GM04504 (cell line): ENCODE measurements at places on chromosomes 3 and 15.

- no peak for DNase-seq
Observed at GRCh38 chr15:101004986-101005747, 86.0 kb downstream of the LRRK1 start.

GRCh38 chr15:101097111-101097510, 154.7 kb downstream of the CHSY1 start:
- DNase-seq, result no peak

- no peak for DNase-seq
Observed at GRCh38 chr15:58340176-58340575, 91.6 kb upstream of the LIPC start.

GRCh38 chr3:33787328-33788009, 11.0 kb upstream of the PDCD6IP start:
- no peak for DNase-seq
